PC-9 (cell line): ENCODE measurements at places on chromosomes 3 and 15.
A peak's percentile ranks its signal among the peaks of the same experiment; 100 is the strongest.

DNA sequence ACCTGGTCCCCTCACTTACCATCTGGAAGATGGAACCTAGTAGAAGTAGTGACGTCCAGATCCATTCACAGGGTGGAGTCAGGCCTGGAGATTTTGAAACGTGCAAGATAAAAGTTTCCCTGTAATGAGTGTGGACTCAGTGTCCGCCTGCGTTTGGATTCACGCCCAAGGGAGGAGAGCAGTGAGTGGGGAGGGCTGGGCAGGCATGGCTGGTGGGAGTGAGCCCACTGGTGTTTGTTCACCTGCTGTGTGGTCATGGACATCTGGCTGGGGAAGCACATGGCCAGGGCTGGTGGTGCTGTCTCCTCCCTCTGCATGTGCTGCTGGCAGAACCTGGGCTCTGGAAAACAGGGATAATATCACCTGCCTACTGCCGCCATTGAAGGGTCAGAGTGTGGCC is 37.0 kb downstream of the RLBP1 start:
- DNase-seq = no peak
- no peak overlapping the region for H3K27ac ChIP-seq
- H3K36me3 ChIP-seq = no peaks in the 10 kb centered on the region
- no peaks in the 10 kb centered on the region for H3K27me3 ChIP-seq
- no peak overlapping the region for H3K4me3 ChIP-seq

- no peaks in the 10 kb centered on the region for H3K27me3 ChIP-seq
- H3K27ac ChIP-seq = no peak overlapping the region
- peaks cover 19% of the 10 kb centered on the region for H3K4me1 ChIP-seq
- peak; percentile 87 for DNase-seq
Observed at GRCh38 chr3:55571913-55572312, 84.8 kb upstream of the WNT5A start.

DNA sequence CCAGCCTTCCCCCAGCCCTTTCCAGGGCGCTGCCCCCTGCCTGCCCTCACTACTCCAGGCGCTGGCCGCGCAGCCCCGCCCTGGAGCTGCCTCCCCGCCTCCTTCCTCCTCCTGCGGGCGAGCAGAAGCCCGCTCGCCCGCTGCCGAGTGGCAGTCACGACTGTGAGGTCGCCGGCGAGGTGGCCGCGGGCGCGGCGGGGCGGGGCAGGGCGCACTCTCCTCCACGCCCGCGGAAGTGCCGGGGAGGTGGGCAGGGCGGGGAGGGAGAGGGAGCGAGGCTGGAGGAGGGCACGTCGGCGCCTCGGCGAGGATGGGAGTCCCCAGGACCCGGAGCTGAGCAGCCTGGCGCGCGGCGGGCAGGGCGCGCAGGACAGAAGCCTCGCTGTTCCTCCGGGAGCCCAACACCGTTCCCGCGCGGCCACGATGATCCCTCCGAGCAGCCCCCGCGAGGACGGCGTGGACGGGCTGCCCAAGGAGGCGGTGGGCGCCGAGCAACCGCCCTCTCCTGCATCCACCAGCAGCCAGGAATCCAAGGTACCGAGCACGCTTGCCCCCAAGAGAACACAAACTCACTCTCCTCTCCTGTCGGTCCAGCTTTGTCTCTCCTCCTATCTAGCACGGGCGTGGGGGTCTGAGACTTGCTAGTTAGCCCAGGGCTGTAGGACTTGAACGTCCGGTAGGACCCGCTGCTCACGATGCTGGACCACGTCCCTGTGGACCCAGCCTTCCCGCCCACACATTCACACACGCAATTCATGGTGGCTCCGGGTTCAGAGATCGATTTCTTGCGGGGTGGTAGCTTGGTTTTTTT is at the start of gene STAC:
TSS of gene STAC (plus strand) at position 284 of the 811 bp plus-strand sequence. CDS start at position 424, 140 bp downstream.
- peak; percentile 60 for DNase-seq
- H3K27me3 ChIP-seq = no peaks in the 10 kb centered on the region
- peaks cover 11% of the 10 kb centered on the region; the same call in 1 of the 2 replicates for H3K36me3 ChIP-seq
- H3K4me1 ChIP-seq = peaks cover 23% of the 10 kb centered on the region
- H3K4me3 ChIP-seq = peak within 1 kb of the TSS; percentile 96

GRCh38 chr3:128075522-128076482 is 23.6 kb downstream of the SEC61A1 start:
- no peak overlapping the region for H3K27ac ChIP-seq
- peaks cover 18% of the 10 kb centered on the region; the same call in 1 of the 2 replicates for H3K36me3 ChIP-seq
- H3K4me1 ChIP-seq = no peaks in the 10 kb centered on the region

GRCh38 chr3:165837058-165837525 is at the start of gene BCHE:
Gene BCHE (minus strand): TSS chr3:165837423. CDS start chr3:165831033, 6,390 bp downstream.
- no peaks in the 10 kb centered on the region for H3K27me3 ChIP-seq
- no peak within 1 kb of the TSS for H3K27ac ChIP-seq
- DNase-seq = no peak
- no peaks in the 10 kb centered on the region for H3K36me3 ChIP-seq

- no peaks in the 10 kb centered on the region for H3K36me3 ChIP-seq
- H3K4me3 ChIP-seq = no peak overlapping the region
- H3K27me3 ChIP-seq = no peaks in the 10 kb centered on the region
- H3K27ac ChIP-seq = peak overlapping the region; percentile 9
Observed at GRCh38 chr3:36911990-36912804, 32.7 kb downstream of the TRANK1 start.

DNA sequence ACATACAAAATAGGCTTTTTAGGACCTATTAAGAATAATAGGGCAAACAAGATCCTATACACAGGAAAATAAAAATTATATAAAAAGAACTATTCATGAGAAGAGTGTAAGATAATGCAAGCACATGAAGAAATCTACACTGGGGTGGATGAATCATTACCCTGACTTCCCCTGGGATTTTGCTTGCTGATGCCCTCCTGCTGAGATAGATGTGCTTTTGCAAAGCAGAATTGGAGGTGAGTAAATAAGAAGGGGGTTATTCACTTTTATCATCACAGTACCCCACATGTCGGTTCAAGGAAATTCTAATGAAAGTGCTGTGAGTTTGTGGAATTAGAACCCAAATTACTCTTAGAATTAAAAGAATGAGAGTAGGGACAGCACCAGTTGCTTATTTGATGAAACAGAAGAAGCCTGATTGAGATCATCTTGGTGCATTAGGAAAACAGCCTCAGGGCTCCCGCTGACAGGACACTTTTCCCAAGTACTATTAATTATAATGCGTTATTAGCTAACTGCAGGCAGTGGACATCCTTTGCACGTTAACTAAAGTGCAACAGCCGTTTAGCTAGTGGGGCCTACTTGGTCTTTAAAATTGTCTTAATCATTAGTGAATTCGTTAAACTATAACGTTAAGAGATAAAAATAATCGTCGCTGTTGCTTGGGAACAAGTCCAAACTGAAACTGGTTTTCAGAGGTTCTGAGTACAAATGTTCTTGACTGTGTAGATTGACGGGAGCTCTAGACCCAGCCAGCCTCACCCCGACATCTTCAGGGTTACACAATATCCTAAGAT is 48.4 kb downstream of the SLC2A2 start:
- no peaks in the 10 kb centered on the region for H3K4me1 ChIP-seq
- H3K27me3 ChIP-seq = no peaks in the 10 kb centered on the region
- no peak overlapping the region for H3K4me3 ChIP-seq
- H3K27ac ChIP-seq = no peak overlapping the region
- no peaks in the 10 kb centered on the region for H3K36me3 ChIP-seq
- DNase-seq = no peak

DNA sequence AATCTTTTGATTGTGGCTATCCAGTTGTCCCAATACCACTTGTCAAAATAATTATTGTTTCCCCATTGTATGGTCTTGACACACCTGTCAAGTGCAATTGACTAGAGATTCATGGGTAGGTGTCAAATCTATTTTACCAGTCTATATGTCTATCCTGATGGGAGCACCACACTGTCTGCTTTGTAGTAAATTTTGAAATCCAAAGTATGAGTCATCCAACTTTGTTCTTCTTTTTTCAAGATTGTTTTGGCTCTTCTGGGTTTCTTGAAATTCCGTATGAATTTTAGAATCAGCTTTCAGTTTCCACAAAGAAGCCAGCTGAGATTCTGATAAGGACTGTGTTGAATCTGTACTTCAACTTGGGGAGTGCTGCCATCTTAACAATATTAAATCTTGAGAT is 71.9 kb downstream of the CSNK1G1 start:
- no peaks in the 10 kb centered on the region for H3K36me3 ChIP-seq
- DNase-seq = no peak

- peaks cover 12% of the 10 kb centered on the region for H3K27me3 ChIP-seq
- H3K36me3 ChIP-seq = no peaks in the 10 kb centered on the region
- no peak overlapping the region for H3K27ac ChIP-seq
- DNase-seq = no peak
Observed at GRCh38 chr15:47718497-47719437, 1.5 kb downstream of the SEMA6D start.

DNA sequence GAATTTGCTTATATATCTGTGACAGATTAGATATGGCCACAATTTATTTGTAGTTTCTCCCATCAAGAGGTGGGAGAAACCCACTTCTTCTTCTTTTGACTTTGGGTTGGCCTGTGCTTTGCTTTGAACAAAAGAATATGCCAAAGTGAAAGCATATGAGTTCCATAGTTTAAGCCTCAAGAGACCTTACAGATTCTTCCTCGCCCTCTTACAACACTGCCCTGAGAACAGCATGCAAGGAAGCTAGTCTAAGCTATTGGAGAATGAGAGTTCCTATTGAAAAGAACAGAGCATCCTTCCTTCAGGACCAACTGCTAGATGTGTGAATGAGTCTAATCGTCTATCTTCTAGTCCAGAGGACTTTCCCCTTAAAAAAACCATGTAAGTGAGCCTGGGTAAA is 394.8 kb downstream of the TUSC7 start:
- H3K4me3 ChIP-seq = no peak overlapping the region
- no peaks in the 10 kb centered on the region for H3K36me3 ChIP-seq
- DNase-seq = no peak
- H3K27ac ChIP-seq = no peak overlapping the region

GRCh38 chr3:100210772-100211135 is 50.0 kb upstream of the TBC1D23 start:
- H3K4me1 ChIP-seq = no peaks in the 10 kb centered on the region
- no peak overlapping the region for H3K4me3 ChIP-seq
- no peaks in the 10 kb centered on the region for H3K36me3 ChIP-seq
- H3K27me3 ChIP-seq = no peaks in the 10 kb centered on the region

DNA sequence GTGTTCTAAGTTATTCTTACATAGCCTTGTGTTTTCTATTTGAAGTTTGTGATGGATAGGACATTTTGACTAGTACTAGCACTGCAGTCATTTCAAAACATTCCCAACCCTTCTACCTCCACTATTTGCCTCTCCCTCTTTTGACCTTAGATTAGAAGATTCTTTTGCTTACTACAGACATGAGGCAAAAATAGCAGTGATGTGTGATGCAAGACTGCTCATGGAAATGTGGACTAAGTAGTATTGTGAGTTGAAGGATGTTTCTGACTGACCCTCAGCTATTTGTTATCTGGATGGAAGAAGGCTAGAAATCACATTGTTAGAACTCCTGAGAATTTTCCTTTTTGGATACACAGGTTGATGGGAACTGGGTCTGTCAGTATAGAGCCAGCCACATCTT is 45.9 kb downstream of the ATP2C1 start:
- no peak overlapping the region for H3K4me3 ChIP-seq
- peaks cover 20% of the 10 kb centered on the region; the same call in 1 of the 2 replicates for H3K36me3 ChIP-seq
- no peak overlapping the region for H3K27ac ChIP-seq
- H3K4me1 ChIP-seq = no peaks in the 10 kb centered on the region
- no peak for DNase-seq

GRCh38 chr15:78087951-78088772 is 4.2 kb upstream of the SH2D7 start:
- H3K4me3 ChIP-seq = no peak overlapping the region
- H3K36me3 ChIP-seq = no peaks in the 10 kb centered on the region
- no peaks in the 10 kb centered on the region for H3K27me3 ChIP-seq
- H3K4me1 ChIP-seq = peaks cover 4% of the 10 kb centered on the region; the same call in 1 of the 2 replicates
- no peak overlapping the region for H3K27ac ChIP-seq
